ENCODE measurements at places on chromosomes 2 and 18.

DNA sequence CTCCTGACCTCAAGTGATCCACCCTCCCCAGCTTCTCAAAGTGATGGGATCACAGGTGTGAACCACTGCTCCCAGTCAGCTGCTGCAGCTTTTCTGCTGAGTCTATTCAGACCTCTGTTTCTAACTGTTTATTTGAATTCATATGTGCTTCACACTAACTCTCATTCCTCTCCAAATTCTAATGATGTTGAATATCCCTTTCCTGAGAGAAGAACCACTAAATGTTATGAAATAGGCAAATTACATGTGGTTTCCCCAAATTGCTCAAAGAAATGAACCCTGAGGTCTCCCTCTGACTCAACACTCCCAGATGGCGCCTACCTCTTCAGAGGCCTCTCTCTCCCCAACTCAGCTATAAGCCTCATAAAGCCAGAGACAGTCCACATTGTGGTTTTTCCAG lies 98.6 kb downstream of the IRS1 start:
- no peak for DNase-seq

- no peak for DNase-seq
Observed at GRCh38 chr18:77039196-77040130, 93.1 kb downstream of the MBP start.

DNA sequence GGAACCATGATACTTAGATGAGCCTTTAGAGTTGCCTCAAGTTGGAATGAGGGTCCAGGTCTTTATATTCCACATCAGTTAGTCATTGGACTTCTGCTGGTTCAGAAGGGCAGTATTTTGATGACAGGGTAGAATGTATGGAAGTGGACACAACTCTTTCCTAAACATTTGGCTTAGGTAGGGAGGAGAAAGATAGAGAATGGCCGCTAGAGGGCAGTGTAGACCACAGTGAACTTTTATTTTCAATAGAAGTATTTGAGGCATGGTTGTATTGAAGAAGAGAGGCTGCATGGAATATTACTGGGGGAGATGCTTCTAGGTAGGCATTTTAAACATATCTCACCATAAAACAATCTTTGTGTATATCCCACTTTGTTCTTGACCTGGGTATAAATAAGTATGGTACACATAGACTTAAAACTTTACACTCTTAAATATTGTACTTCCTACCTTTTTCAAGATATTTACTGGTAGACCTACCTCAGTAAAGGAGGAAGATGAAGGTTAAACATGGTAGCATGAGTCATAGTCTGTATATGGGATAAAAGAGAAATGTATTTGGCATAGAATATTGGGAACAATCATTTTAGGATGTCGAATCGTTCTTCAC lies 497.6 kb upstream of the FAM98A start:
- peak; percentile 21 for DNase-seq

DNA sequence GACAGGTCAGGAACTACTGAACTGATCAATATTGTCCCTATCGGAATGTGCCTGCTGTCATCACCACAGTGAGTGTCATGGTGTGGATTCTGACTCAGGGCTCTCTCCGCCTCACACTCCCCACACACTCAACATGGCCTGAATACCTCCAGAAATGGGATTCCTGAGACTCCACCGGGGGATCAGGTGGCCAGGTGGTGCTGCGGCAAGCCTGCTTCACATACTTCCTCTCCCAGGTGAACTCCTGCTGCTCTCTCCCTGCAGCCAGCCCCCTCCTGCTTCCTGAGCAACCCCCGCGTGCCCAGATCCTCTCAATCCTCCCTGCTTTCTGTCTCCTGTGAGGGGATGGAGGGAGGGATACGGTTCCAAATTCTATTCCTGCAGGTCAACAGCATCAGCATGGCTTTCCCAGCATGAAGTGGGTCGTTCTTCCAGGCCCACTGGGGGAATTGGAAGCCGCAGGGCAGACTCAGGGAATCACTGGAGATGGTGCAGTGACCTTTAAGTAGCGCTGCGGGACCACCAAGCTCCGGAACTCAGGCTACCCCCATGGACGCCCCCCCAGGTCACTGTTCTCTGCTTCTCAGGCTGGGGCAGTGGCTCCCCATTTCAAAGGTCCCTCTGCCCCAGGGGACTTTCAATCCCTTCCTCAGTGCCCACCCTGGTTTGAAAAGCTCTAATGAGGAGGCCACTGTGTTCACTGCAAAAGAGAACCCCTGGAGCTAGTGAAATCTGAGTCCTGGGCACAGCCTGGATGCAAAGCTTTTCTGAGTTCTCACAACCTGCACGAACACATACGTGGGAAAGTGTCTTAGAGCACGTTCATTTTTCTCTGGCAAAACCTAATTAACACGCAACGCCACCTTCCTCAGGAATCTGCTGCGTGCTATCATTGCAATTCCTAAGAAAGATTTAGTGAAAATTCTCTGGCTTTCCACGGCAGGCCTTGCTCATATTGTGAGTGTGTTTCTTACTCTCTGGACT lies 168.4 kb downstream of the ZFP36L2 start:
- no peak for DNase-seq

DNA sequence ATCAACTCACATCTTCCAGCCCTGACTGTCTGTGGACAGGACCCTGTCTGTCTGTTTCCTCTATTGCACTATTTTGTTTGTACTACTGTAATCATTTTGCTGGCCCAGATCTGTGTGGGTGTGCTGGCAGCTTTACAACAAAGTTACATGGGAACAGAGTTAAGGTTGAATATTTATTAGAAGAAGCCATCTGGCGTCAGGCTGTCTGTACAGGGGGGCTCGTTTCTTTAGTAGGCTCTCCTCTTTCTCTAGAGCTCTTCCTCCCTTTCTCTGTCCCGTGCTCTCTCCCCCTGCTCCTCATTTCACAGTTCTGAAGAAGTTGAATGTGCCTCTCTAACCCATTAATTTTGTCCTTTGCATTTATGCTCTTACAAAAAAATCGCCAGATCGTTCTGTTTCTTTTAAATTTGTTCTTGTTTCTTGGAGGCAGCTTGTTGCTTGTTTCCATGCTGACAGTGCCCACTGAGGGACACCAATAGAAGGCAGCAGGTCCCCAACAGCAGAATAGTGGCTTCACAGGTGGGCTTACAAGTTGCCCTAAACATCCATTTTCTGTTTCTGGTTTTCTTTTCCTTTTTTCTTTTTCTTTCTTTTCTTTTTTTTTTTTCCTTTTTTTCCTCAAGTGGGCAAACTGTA lies 315.2 kb upstream of the ZEB2 start:
- DNase-seq, result no peak

DNA sequence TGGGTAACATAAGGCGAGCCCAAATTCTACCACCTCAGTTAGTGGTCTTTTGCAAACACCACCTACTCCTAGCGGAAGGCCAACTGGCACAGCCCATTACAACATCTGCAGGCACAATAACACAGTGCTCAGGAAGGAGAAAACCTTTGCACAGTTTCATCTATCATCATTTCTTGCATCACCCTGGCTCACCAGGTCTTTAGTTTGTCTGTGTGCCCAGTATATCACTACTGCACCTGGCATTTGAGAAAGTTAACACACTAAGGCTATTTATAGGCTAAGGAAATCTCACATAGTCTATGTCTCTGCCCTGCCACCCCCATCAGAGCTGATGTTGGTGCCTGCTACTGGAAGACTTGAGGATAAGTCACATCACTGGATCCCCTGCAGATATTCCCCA lies 484.0 kb downstream of the SATB2 start:
- no peak for DNase-seq

DNA sequence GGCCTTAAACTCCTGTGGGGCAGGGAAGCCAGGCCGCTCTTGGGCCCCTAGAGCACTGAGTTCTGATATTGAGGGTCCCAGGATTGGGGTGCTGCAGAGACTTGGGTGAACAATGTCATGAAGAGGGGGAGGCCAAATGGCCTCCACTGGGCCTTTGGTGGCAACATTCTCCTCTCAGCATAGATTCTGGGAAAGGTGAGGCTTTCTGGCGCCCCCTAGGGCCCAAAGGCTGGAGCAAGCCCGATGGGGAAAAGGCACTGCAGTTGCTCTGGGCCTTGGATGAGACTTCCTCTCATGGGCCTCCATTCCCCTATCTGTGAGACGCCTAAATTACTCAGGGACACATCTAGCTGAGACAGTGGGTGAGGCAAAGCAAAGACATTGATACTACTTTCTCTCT lies 84.8 kb downstream of the ACAA2 start:
- peak; percentile 44 for DNase-seq

DNA sequence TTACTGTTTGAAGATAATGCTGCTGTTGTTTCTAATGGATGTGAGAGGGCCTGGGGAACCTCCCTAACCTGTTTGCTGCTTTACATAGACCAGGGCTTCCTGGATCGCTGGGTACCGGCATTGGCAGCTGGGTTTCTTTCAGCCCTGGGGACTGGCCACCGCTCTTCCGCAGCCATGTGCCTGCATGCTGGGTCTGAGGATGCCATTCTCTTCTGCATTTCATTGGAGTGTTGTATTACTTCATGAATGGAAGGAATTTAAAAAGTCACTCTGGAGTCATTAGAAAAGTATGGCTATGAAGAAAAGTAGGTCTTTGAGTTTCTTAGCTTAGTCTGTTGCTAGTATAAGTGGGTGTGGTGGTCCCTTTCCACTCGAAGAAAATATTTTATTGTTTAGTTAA lies 107.3 kb upstream of the MGAT5 start:
- DNase-seq, result no peak

- DNase-seq, result no peak
Observed at GRCh38 chr18:5104246-5104645, 92.8 kb downstream of the AKAIN1 start.

DNA sequence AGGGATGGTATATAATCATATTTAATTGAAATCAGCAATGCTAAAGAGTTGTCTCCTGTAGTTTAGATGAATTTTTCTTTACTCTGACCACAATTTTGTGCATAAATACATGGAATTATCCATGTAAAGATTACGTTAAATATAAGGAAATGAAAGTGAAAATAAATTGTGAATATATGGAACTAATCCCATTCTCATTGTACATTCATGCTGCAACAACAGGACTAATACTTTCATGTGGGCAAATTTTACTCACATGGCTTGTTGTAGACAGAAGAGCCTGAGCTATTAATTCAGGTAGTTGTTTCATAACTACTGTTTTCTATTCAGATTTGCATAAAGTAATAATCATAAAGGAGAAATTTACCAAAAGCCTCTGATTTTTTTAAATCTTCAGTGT lies 357.8 kb downstream of the ARHGAP15 start:
- DNase-seq, result no peak

DNA sequence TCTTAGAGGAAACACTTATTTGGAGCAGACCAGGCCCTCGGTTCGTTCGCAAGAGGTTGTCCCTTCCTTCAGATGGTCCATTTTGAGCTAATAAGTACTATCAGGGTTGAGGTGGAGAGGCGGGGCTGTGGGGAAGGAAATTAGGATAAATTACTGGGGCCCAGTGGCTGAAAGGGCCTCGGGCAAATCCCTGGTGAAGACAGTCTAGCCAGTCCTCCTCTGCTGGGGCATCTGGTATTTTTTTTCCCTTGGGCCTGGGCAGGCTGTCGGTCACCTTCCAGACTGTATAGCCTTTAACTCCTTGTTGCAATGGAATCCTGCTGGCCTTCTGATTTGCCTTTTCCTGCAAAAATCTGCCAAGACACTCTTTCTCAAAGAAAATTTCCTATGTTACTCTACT lies 1.7 kb upstream of the MYO3B start:
- no peak for DNase-seq

- no peak for DNase-seq
Observed at GRCh38 chr2:39920307-39920801, 141.3 kb upstream of the THUMPD2 start.

DNA sequence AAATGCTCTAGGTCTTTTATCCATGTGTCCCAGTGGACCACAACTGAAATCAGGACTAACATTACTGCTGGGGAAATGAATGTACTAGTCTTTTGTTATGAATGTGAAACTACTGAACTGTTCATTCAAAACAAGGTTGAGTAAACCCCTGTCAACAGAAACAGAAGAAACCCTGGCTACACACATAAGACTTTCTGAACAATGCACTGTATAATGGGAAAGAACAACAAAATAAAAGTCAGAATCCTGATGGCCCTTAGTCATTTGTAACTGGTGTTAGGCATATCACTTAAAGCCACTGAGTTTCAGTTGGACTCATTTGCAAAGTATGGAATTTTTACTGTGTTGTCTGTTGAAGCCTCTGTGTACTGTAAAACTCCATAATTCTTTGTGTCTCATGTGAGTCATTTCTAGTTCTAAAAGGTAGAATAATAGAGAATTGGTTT lies 77.0 kb upstream of the UBXN4 start:
- DNase-seq, result no peak

DNA sequence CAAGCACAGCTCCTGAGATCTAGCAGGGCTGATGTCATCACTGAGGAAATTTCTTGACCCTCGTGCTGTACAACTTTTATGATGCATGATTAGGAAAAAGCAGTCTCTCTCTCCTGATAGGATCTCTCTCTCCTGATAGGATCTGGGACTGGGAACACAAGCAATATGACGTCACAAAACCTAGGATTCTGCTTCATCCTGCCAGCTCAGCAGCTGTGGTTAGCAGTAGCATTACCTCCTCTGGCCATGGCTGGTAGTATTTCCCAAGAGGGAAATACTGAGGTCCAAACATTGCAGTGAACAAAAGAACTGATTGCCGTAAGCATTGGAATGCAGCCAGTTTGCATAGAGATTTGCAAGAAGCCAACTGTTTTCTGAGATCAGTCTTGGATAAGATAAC lies 521.2 kb upstream of the POU3F3 start:
- no peak for DNase-seq

GRCh38 chr2:206989311-206989710 lies 50.0 kb downstream of the CPO start:
- no peak for DNase-seq

GRCh38 chr2:153880926-153881325 lies 9.2 kb downstream of the GALNT13 start:
- DNase-seq, result no peak

GRCh38 chr18:79772865-79773696 lies 24.7 kb upstream of the KCNG2 start:
- DNase-seq, result no peak

- no peak for DNase-seq
Observed at GRCh38 chr18:8890957-8891464, 185.7 kb downstream of the MTCL1 start.

DNA sequence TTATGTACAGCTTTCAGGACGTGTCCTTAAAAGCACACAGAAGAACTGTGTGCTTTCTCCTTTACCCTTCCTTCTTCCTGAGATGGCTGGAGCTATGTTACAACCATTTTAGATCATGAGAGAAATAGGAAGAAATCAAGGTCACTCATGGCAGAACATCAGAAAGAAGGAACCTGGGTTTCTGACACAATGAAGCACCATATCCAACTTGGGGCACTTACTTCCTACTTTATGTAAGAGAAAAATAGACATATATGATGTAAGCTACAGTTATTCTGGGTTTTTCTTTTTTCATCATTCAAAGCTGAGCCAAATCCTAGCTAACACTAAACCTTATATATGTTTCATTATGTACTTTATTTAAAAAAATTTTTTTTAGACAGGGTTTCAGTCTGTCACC lies 79.5 kb downstream of the FAM161A start:
- DNase-seq, result no peak

GRCh38 chr2:67694445-67694844 lies 297.3 kb downstream of the ETAA1 start:
- DNase-seq, result no peak

- no peak for DNase-seq
Observed at GRCh38 chr2:132910432-132910831, 240.4 kb upstream of the LYPD1 start.

Data from NCI-H1092 treated with DMSO at 0.1 percent for 48 hours (cell line).